ENCODE measurements at places on chromosomes 12 and 14. TPM values are rescaled to one million over a fixed set of nuclear protein-coding genes. Genes with fewer than 3 reads are reported as not detected.

- DNase-seq, result no peak
Measured at GRCh38 chr12:18696971-18697602, 40.7 kb downstream of the PLCZ1 start.

- no peak for DNase-seq
Measured at GRCh38 chr14:104436741-104437701, 142.5 kb upstream of the C14orf180 start.

Gene WDR89
- 7.9 TPM for total RNA-seq

DNA sequence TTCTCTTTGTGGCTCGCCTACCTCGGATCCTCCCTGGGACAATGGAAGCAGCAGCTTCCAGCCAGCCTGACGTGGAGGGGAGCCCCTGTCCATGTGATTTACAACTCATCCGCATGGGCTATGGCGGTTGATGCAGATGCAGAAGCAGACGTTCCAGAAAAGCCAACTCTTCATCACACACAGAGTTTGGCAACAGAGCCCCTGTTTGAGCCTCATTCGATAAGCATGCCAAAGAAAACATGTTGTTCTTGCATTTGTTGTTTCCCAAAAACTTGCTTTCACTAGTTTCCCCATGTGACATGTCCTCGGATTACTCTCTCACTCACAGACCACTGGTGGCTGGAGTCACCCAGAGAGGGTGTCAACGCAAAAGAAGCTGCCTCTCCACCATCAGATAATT lies 16.4 kb upstream of the TC2N start:
- DNase-seq, result no peak

Gene CACNA1C
- 2.8 TPM for total RNA-seq

GRCh38 chr12:123056053-123056452 lies 75.6 kb downstream of the ARL6IP4 start:
- no peak for DNase-seq

DNA sequence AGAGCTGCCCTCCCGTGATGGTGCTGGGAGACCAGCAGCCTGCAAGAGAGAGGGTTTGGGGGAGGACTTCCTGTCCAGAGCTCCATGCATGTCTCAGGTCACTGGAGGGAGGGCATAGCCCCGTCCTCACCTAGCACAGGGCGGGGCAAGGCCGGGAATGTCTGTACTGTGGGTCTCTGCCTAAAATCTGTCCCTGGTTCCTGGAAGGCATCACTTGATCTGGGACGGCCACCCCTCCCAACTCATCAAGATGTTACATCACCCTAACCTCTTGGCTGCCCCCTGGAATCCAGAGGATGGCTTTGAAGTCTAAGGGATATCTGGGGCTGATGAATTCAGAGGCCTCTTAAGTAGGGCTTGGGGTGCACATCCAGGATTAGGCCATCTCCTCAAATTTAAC lies 37.0 kb upstream of the MEG3 start:
- DNase-seq, result no peak

Gene BDKRB2
- not detected for total RNA-seq

- DNase-seq, result no peak
Measured at GRCh38 chr14:104445086-104445485, 134.5 kb upstream of the C14orf180 start.

- no peak for DNase-seq
Measured at GRCh38 chr12:113874999-113875561, 91.0 kb downstream of the RBM19 start.

Gene NAA30
- 32.3 TPM for total RNA-seq

Gene LMO3
- total RNA-seq, result not detected
